ENCODE measurements at places on chromosomes 2 and 18. TPM values are rescaled to one million over a fixed set of nuclear protein-coding genes. Genes with fewer than 3 reads are reported as not detected.
A peak's percentile ranks its signal among the peaks of the same experiment; 100 is the strongest.

GRCh38 chr2:183495589-183496267 lies 371.5 kb downstream of the NUP35 start:
- no peaks in the 10 kb centered on the region for H3K27me3 ChIP-seq
- H3K27ac ChIP-seq: no peak overlapping the region
- H3K4me1 ChIP-seq: no peaks in the 10 kb centered on the region
- DNase-seq: no peak
- no peak overlapping the region for H3K4me3 ChIP-seq

The FAM161A gene
- total RNA-seq: 2.3 TPM

GRCh38 chr2:114157057-114157385 lies 267.1 kb downstream of the ACTR3 start:
- H3K4me1 ChIP-seq: no peaks in the 10 kb centered on the region
- H3K4me3 ChIP-seq: no peak overlapping the region
- DNase-seq: no peak
- no peak overlapping the region for H3K27ac ChIP-seq
- H3K27me3 ChIP-seq: no peaks in the 10 kb centered on the region
- no peaks in the 10 kb centered on the region for H3K36me3 ChIP-seq

GRCh38 chr2:172597176-172597842 lies 41.4 kb downstream of the PDK1 start:
- H3K4me1 ChIP-seq: no peaks in the 10 kb centered on the region
- DNase-seq: no peak
- no peaks in the 10 kb centered on the region for H3K27me3 ChIP-seq
- peaks cover 51% of the 10 kb centered on the region for H3K36me3 ChIP-seq
- H3K27ac ChIP-seq: no peak overlapping the region

The UGT1A10 gene
- not detected for total RNA-seq

DNA sequence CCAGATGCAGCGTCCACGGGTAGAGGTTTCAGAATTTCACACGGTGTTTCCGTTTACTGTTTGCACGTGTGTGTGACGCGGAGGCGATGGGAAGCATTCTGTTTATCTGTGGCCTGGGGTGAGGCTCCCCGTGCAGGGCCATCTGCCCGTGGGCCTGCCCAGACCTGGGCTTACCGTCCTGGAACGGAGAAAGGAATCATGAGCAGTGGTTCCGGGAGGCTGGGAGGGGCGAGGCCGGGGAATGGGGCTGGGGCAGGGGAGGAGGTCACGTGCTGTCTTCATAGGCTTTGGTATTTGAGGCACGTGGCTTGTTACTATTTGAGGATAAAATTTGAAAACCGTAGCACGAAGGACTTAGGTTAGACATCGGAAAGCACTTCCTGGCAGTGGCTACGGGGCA lies 77.9 kb downstream of the RTP5 start:
- H3K27ac ChIP-seq: no peak overlapping the region
- peak; percentile 39 for DNase-seq
- no peaks in the 10 kb centered on the region for H3K36me3 ChIP-seq
- peaks cover 6% of the 10 kb centered on the region for H3K27me3 ChIP-seq
- no peak overlapping the region for H3K4me3 ChIP-seq
- peaks cover 3% of the 10 kb centered on the region for H3K4me1 ChIP-seq

DNA sequence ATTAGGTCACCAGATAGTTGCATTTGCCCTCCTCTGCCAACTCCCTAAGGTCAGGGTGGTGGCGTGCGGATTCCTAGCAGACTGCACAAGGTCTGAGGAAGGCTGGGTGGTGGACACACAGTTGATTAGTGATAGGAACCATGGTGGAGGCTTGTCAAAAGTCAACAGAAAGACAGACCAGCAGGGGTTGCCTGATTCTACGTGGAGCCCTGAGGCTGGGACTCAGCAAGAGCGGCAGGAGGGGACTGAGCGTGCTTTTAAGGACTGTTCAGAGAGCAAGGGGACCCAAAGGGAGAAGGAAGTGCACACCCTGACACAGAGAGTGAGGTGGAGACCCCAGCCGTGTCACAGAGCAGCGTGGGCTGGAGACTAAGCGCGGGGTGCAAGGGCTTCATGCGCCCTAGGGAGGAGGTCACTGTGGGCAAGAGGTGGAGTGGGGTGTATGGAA lies 513.2 kb downstream of the RNF144A start:
- H3K27ac ChIP-seq: no peak overlapping the region
- H3K27me3 ChIP-seq: peaks cover 31% of the 10 kb centered on the region
- peaks cover 13% of the 10 kb centered on the region for H3K4me1 ChIP-seq

- no peaks in the 10 kb centered on the region for H3K4me1 ChIP-seq
- no peak overlapping the region for H3K27ac ChIP-seq
- H3K4me3 ChIP-seq: no peak overlapping the region
- no peaks in the 10 kb centered on the region for H3K27me3 ChIP-seq
These were observed 180.9 kb downstream of the FIGN start for GRCh38 chr2:163554864-163555263.

- no peaks in the 10 kb centered on the region for H3K27me3 ChIP-seq
- H3K27ac ChIP-seq: no peak overlapping the region
- H3K4me1 ChIP-seq: no peaks in the 10 kb centered on the region
- no peaks in the 10 kb centered on the region for H3K36me3 ChIP-seq
- H3K4me3 ChIP-seq: no peak overlapping the region
- no peak for DNase-seq
These were observed 53.9 kb downstream of the PRKRA start for GRCh38 chr2:178397002-178397605.

The GALNT3 gene
- total RNA-seq: 14.9 TPM

The CABLES1 gene
- total RNA-seq: 41.9 TPM

The PDCD1 gene
- total RNA-seq: not detected

DNA sequence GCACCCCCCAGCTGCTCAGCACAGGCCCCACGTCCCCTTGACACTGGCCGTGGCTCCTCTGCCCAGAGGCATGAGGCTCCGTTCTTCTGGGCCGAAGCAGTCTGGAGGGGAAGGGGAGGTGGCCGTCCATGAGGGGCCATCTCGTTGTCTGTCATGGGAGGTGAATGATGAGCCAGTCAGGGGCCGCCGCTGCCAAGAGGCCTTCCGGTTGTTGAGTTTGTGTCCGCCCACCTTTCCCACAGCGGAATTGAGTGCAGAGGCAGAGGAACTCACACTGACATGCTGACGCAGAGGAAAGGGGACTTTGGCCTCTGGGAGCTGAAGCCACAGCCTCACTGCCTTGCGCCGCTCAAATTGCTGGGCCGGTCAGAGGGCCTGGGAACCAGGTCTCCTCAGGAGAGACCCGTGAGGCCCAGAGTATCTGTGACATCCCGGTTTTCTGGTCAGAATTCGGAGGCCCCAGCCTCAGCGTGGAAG lies 268.4 kb downstream of the ATAD2B start:
- peaks cover 12% of the 10 kb centered on the region for H3K4me1 ChIP-seq
- H3K4me3 ChIP-seq: no peak overlapping the region
- H3K36me3 ChIP-seq: peaks cover 4% of the 10 kb centered on the region
- no peaks in the 10 kb centered on the region for H3K27me3 ChIP-seq
- no peak for DNase-seq

The CRIM1 gene
- total RNA-seq: 152 TPM

DNA sequence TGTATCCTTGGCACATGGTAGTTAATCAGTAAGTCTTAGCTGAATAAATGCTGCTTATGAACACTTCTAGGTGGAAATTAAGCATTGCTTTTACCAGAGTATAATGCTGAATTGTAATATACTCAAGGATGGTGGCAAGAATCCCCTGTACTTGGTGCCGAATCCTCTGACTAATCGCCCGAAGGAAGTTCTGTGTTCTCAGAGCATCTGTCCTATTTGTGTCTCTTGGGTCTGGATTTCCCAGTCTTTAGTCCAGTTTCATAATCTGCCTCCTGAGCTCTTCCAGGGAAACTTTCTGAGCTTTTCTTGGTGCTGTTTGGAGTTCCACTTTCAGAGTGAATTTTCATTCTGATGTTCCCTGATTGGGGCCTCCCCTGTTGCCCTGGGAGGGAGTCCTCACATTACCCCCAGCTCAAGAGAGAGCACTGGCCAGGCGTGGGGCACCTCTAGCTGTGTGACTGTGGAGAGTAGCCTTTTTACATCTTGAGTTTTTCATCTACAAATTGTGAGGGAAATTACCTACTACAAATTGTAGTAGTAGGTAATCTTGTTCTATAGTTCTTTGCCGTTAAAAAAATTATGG lies 144.9 kb downstream of the LTBP1 start:
- no peak overlapping the region for H3K4me3 ChIP-seq
- peak overlapping the region; percentile 14 for H3K27ac ChIP-seq
- peaks cover 5% of the 10 kb centered on the region for H3K4me1 ChIP-seq

GRCh38 chr18:22962004-22962403 lies 28.9 kb downstream of the RBBP8 start:
- no peak overlapping the region for H3K4me3 ChIP-seq
- no peaks in the 10 kb centered on the region for H3K27me3 ChIP-seq
- no peaks in the 10 kb centered on the region for H3K4me1 ChIP-seq
- H3K27ac ChIP-seq: no peak overlapping the region

GRCh38 chr2:72908741-72909140 lies 8.6 kb upstream of the EMX1 start:
- peaks cover 94% of the 10 kb centered on the region for H3K27me3 ChIP-seq
- H3K36me3 ChIP-seq: no peaks in the 10 kb centered on the region
- no peak overlapping the region for H3K4me3 ChIP-seq
- no peak overlapping the region for H3K27ac ChIP-seq
- DNase-seq: no peak
- no peaks in the 10 kb centered on the region for H3K4me1 ChIP-seq

DNA sequence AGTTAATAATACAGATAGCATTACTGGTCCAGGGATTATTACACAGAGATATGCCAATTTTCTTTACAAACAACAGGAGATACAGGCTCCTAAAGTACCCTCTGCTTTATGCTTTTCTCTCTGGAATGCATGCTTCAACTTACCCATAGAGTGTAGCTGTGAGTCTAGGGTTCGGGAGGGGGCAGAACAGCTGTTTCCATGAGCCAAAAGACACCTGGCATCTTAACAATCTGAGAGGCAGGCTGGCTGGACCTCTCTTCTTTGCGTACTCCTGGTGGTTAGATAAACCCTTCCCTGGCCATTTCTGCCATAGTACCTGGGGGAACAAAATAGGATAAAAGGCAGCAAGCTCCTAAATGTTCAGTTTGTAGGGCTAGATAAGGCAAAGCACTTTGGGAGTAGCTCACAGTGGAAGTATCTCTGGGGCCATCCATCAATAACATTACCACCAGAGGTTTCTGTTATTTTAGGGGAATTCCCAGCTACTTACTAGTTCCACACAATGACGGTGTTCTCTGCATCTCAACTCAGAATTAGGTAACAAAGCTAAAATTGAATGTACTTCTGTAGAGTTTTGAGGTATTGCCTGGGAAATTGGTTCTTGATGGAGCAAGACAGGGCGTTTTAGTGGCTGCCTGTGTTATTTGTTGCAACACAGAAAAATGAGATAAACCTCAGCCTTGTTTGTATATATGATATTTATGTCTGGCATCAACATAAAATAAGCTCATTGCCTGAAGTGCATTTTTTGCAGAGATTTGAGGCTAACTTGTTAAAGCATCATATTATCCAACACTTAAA lies 6.2 kb upstream of the CCDC85A start:
- H3K4me1 ChIP-seq: no peaks in the 10 kb centered on the region
- no peaks in the 10 kb centered on the region for H3K36me3 ChIP-seq
- no peak for DNase-seq
- peaks cover 4% of the 10 kb centered on the region for H3K27me3 ChIP-seq

DNA sequence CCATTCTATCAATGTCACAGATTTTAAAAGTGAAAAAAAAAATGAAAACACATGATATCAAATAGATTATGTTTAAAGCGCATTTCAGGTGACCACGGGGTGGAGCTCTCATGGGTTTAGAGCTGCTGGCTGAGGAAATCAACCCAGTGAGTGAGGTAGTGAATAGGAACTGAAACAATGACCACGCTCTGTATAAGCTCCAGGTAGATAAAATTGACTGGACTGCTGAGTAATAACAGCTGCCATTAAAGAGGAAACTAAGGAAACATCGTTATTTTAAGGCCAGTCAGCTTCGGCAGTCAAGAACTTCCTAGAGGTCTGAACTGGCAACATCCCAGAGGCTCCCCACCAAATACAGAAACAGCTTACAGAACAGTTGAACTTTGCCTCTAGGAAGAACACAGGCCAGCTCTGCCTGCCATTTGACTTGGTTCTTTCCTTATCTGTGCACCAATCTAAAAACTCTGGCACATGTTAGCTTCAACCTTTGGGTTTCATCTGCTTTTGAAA lies 185.9 kb downstream of the PDE1A start:
- H3K27ac ChIP-seq: no peak overlapping the region
- no peaks in the 10 kb centered on the region for H3K36me3 ChIP-seq

- H3K4me3 ChIP-seq: no peak overlapping the region
- no peaks in the 10 kb centered on the region for H3K27me3 ChIP-seq
These were observed 133.9 kb downstream of the ZNF532 start for GRCh38 chr18:58998401-58999203.

The CYS1 gene
- total RNA-seq: 1.8 TPM

DNA sequence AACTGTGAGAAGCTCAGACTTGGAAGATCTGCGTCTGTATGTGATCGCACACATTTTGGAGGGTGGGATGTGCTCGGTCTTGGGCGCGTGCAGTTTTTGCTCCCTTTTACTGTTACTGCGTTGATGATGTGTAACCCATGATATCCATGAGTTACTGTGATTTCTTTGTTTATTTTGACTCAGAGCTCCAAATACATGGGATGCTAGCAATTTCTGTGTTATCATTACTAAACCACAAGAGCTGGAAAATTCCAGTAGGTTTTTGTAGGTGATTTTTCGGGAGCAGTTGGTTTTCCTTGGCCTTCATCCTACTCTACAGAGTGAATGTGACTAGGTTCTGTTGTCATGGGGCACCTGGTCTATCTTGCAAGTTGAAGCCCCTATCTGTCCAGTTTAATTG lies 124.2 kb downstream of the AGAP1 start:
- no peak overlapping the region for H3K4me3 ChIP-seq
- H3K36me3 ChIP-seq: no peaks in the 10 kb centered on the region
- no peaks in the 10 kb centered on the region for H3K27me3 ChIP-seq
- peaks cover 34% of the 10 kb centered on the region for H3K4me1 ChIP-seq

GRCh38 chr18:25621144-25621543 lies 269.2 kb upstream of the ZNF521 start:
- H3K27ac ChIP-seq: no peak overlapping the region
- no peaks in the 10 kb centered on the region for H3K27me3 ChIP-seq
- no peaks in the 10 kb centered on the region for H3K36me3 ChIP-seq
- no peak overlapping the region for H3K4me3 ChIP-seq
- no peaks in the 10 kb centered on the region for H3K4me1 ChIP-seq

The PRKAG3 gene
- total RNA-seq: not detected

The ELAC1 gene
- total RNA-seq: 6.0 TPM

- no peaks in the 10 kb centered on the region for H3K27me3 ChIP-seq
- H3K4me3 ChIP-seq: no peak overlapping the region
- no peak overlapping the region for H3K27ac ChIP-seq
These were observed 198.8 kb upstream of the TCF4 start for GRCh38 chr18:55786651-55787272.

The VWC2L gene
- not detected for total RNA-seq

GRCh38 chr2:141957321-141957720 lies 173.5 kb downstream of the LRP1B start:
- H3K4me3 ChIP-seq: no peak overlapping the region
- H3K4me1 ChIP-seq: no peaks in the 10 kb centered on the region
- no peaks in the 10 kb centered on the region for H3K36me3 ChIP-seq

GRCh38 chr2:175275539-175275938 lies 94.0 kb upstream of the ATP5MC3 start:
- no peak overlapping the region for H3K4me3 ChIP-seq
- no peaks in the 10 kb centered on the region for H3K4me1 ChIP-seq
- no peak overlapping the region for H3K27ac ChIP-seq
- peaks cover 11% of the 10 kb centered on the region for H3K27me3 ChIP-seq

GRCh38 chr18:62128157-62128556 lies 58.7 kb downstream of the PIGN start:
- H3K27me3 ChIP-seq: no peaks in the 10 kb centered on the region
- H3K4me1 ChIP-seq: no peaks in the 10 kb centered on the region
- no peak for DNase-seq
- H3K36me3 ChIP-seq: no peaks in the 10 kb centered on the region

The WDR35 gene
- 10.9 TPM for total RNA-seq

- H3K4me1 ChIP-seq: no peaks in the 10 kb centered on the region
- H3K27ac ChIP-seq: no peak overlapping the region
- H3K4me3 ChIP-seq: no peak overlapping the region
- H3K36me3 ChIP-seq: no peaks in the 10 kb centered on the region
- no peaks in the 10 kb centered on the region for H3K27me3 ChIP-seq
These were observed 107.8 kb downstream of the GFPT1 start for GRCh38 chr2:69279211-69279610.

Measured in suprapubic skin (tissue), 4 donors.